Stimulated activated CD8-positive, alpha-beta memory T cell treated with anti-CD3 and anti-CD28 coated beads, Interleukin-7, amount 100 ng/mL, for 24 hours (primary cell): ENCODE measurements at places on chromosomes 2 and 18.

DNA sequence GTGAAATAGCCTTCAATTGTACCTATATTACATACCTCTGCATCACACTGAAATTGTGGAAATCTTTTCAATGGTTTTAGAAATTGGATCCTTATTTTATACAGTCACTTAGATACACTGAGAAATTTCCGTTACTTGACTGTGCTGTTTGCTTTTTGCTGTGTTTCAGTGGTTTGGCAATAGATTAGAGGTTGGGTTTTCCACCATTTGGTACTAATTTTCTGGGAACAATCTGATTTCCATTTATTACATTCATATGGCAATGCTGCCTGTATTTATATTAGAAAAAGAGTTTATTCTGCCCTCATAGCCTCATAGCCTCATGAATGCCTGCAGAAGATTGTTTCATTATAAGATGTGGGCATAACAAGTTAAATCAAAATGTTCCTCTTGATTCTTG is 285.0 kb downstream of the GULP1 start:
- DNase-seq = no peak

- DNase-seq = no peak
Measured at GRCh38 chr2:173221132-173221695, 133.5 kb upstream of the CDCA7 start.

DNA sequence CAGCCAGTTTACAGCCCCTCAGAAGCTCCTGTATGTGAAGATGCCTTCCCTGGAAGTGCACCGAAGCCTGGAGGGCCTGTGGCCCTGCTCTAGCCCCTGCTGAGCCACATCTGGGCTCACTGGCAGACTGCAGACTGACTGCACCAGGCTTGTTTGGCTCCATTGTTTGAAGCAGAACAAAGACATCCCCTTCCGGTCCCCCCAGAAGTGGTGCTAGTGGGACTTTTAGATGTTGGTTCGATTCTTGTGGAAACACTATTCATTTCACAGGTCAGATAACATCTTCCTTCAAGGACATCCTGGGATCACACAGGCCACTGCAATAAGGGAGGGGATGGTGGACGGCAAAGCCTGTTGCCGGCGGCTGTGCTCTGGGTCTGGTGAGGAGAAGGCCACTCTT is 57.8 kb upstream of the CBLN2 start:
- no peak for DNase-seq

DNA sequence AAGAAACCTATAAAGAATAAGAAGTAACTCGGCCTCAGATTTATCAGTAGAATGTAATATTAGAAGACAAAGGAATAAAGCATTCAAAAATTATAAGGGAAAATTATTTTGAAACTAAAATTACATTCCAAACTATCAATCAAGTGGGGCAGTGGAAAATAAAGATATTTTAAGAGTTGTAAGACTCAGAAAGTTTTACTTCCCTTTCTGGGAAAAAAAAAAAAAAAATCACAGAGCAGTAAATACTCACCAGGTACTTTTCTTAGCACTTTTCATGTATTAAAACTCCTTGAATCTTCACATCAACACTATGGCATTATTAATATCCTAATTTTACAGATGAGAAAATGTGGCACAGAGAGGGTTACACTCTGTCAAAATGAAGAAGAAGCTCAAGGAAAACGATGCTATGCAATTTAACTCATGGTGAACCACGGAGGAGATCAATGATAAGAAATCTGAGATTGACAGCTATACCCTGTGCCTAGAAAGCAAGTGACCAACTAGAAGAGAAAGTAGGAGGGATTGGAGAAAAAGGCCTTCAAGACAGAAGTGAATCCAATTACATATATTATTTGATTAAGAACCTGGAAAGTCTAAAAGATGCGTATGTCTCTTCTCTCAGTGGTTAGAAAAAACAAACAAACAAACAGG is 238.9 kb upstream of the ID2 start:
- no peak for DNase-seq

GRCh38 chr2:17101596-17101995 is 416.6 kb downstream of the RAD51AP2 start:
- DNase-seq = no peak

DNA sequence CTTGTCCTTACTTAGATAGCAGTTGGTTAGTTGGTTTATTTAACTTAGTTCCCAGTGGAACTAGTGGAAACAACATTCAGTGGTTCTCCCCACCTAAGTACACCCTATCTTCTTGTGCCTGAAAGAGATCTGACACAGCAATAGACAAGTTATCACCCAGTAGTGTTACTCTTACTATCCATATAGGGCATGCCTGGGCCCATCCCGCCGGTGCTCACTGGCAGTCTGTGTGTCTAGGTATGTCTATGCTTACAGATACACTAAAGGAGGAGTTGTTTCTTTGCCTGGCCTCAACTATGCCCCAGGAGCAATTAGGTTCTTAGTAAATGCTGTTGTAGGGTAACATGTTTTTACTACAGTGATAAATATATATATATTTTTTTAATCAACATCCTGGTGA is 12.0 kb upstream of the NRP2 start:
- DNase-seq = no peak

DNA sequence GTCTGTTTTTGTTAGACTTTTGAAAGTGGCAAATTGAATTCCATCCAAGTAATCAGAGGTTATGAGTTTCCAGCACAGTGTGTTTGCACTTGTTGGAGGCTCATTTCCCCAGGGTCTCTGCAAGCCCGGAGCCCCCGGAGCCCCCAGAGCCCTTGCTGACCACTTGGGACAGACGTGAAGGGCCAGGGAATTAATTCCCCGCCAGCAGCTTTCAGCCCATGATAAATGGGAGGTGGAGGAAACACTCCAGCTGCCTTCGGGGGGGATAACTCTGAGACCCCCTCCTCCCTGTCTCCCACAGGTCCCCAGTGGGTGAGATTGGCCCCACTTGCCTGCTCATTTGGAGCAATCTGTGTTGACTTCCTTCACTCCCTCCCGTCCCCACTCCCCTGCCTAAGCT is 79.2 kb downstream of the KLHL29 start:
- no peak for DNase-seq

GRCh38 chr2:44168681-44169154 is at the start of gene PPM1B:
TSS of gene PPM1B (plus strand) at chr2:44168875. CDS start at chr2:44201200, 32,325 bp downstream.
- peak; percentile 99 for DNase-seq

DNA sequence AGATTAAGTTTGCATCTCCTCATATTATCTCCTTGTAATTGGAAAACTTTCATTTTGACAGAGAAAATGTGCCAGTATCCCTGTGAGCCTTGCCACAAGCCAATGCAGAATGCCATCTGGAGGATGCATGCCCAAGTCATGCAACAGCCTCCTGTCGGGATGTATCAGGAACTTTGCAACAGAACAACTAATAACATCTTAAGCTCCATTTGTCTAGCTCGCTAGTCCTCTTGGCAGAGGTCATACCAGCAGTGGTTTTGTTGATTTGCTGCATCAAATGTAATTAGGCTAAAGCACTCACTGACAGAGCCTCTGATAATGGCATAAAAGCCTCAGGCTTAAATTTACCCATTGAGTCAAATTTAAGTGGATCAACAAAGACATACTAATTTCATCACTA is 125.8 kb downstream of the UBE2E3 start:
- DNase-seq = no peak

DNA sequence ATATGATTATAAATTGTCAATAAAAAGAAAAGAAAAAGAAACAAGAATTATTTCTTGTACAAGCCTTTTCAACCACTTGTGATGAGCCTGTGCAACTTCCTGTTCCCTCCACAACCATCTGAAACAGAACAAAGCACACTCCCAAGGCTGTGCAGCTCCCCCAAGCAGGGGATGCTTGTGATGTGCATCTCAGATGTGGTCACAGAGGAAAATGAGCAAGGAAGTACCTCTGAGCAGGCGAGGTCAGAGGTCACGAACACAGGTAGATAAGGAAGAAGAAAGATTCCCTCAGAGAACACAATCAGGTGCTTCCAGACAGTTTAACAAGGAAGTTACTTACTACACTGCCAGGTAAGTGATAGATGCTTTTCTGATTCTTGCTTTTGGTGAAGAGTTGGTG is 274.8 kb upstream of the SLC39A10 start:
- DNase-seq = no peak

DNA sequence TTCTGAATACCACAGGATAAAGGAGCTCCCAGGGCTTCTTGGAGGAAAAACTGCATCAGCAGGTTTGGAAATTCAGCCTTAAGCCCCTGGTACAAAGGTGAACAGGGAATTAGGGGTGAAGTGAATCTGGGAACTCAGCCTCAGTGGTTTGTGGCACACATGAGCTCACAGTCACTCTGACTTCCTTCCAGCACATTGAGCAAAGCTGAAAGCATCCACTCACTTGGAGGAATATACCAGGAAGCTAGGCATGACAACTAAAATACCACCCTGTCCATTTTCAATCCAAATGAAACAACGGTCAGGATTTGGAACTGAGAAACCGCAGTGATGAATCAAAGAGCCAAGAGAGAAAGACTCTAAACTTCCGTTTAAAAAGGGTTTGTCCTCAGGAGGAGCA is 216.1 kb downstream of the ICOS start:
- no peak for DNase-seq

- DNase-seq = no peak
Measured at GRCh38 chr2:73451263-73451972, 65.8 kb downstream of the ALMS1 start.

GRCh38 chr2:196422361-196422760 is 217.2 kb upstream of the CCDC150 start:
- DNase-seq = no peak

- DNase-seq = no peak
Measured at GRCh38 chr18:9020221-9020620, 82.3 kb upstream of the NDUFV2 start.

GRCh38 chr2:99615247-99615771 is 125.5 kb upstream of the REV1 start:
- DNase-seq = no peak

DNA sequence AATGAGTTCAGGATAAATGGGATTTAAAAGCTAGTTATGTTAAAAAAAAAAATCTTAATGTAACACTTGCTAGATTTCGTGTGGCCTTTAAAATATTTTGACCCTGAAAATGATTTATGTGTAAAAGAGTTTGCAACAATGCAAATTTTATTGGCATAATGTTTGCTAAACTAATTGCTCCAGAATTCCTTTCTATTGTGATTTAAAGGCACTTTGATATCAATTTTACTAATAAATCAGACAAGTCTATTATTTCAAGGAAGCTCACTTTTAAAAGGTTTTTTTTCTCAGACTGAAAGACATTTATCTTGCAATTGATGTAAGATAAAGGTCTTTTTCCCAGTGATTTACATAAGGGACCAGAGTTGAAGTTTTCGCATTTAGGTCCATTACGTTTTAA is 17.5 kb downstream of the AP1S3 start:
- DNase-seq = no peak

GRCh38 chr2:83967854-83968253 is 491.2 kb downstream of the SUCLG1 start:
- no peak for DNase-seq

DNA sequence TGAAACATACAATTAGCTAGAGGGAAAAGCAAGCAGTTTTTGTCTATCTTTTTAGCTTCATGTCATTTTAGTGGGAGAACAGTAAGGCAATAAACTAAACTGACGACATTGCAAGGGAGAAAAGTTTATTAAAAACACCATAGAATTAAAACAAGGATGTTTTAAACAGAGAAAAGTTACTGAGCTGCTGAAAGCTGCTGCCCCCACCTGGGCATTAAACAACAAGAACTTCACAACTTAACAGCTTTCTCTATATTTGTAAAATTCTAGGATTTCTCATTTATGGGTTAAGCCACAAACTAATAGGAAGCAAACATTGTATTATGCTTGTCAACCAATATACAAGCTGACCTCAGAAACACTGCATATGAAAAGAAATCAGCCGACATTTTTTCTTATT is 289.2 kb downstream of the ERBB4 start:
- DNase-seq = no peak

DNA sequence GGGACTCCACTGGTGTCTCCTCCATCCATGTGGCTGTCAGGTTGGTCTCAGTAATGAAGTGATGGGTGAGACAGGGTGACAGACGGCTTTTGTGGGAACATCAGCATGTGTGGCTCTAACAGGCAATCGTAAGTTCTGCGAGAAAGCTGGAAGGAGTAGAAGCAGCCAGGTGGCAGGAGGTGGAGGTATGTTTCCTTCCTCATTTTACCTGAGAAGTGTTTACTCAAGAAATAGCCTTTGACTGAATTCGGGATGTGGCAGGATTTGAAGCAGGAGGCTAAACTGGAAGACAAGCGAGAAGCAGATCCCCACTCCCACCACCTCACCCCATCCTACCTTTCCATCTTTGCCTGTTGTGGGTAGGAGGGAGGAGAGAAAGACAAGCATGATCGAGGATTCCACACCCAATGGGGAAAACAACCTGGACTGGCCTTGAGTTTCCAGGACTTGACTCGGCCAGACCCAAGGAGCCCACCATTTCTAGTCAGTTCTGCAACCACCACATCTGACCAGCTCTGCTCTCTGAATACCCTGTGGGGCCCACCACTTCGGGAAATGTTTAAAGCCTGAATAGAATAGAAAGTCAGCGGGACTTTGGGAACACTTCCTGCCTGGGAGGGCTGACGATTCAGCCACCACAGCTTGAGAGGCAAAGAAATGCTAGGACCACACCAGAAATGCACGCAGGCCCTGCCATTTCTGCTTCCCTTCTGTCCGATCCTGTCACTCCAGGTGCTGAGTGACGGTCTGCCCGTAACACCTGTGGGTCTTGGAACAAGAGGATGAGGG is 1.2 kb downstream of the ABCG8 start:
- DNase-seq = no peak

GRCh38 chr2:43766006-43766405 is 7.8 kb upstream of the DYNC2LI1 start:
- no peak for DNase-seq

- no peak for DNase-seq
Measured at GRCh38 chr2:124104914-124105313, 79.8 kb downstream of the CNTNAP5 start.

- no peak for DNase-seq
Measured at GRCh38 chr2:236601316-236602202, 31.9 kb downstream of the ACKR3 start.

DNA sequence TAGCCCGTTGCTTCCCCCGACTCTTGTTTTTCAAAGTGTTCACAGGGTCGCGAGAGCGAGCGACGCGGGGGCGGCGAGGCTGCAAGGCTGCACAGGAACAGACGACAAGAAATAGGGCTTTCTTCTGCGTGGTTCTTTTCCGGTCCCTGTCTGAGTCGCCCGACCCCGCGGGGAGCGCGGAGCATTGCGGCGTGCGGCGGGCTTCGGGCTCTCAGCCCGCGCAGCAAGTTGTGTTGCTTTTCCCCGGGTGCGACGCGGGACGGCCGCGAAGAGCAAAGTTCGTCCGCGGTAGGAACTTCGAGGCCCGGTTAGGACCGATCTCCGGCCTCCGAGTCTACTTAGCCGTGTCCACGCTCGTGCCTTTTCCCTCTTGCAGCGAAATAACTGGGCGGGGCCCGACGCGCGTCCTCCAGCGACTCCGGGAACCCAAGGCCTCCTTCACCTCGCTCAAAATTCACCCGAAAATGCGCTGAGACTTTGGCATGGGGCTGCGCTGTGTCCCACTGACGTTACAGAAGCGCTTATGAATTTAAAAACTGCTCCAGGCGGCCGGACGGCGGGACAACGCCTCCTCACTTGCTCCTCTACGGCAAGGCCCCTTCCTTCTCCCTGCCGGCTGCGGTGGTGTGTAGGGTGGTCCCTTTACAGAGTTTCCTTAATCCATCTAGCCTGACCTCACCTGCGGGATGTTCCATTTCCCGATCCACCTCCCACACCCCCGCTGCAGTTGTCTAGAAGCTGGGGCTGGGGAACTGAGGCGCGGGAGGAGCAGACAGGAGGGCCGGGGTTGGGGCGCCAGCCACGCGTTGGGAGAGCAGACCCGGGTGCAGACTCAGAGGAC is 1.5 kb upstream of the BCL2L11 start:
- no peak for DNase-seq

- no peak for DNase-seq
Measured at GRCh38 chr2:42722320-42723190, 41.4 kb downstream of the OXER1 start.
